ENCODE measurements at places on chromosomes 1 and 21.

GRCh38 chr1:92030656-92031107, 897 bp downstream of the EPHX4 start:
- H3K4me3 ChIP-seq, result peak overlapping the region; percentile 49
- peak; percentile 76 for DNase-seq
- H3K27ac ChIP-seq, result peak overlapping the region; percentile 71
- peaks cover 21% of the 10 kb centered on the region for H3K4me1 ChIP-seq
- no peaks in the 10 kb centered on the region for H3K27me3 ChIP-seq

DNA sequence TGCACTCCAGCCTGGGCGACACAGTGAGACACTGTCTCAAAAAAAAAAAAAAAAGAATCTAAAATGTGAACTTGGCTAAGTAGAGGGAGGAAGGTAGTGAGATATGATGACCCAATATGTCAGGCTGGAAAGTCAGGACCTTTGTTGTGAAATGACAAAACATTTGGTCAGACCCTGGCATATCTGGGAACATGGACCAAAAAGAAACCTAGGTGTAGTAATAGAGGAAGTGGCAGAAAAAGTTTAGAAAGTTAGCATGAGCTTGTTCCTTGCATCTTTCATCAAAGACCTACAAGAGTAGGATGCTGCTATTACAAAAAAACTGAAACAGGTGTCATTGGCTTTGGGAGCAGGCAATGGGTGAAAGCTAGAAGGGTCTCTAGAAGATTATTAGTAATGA, 7.3 kb upstream of the S100A3 start:
- no peak for DNase-seq
- peaks cover 6% of the 10 kb centered on the region for H3K4me1 ChIP-seq
- no peak overlapping the region for H3K4me3 ChIP-seq
- no peaks in the 10 kb centered on the region for H3K27me3 ChIP-seq

DNA sequence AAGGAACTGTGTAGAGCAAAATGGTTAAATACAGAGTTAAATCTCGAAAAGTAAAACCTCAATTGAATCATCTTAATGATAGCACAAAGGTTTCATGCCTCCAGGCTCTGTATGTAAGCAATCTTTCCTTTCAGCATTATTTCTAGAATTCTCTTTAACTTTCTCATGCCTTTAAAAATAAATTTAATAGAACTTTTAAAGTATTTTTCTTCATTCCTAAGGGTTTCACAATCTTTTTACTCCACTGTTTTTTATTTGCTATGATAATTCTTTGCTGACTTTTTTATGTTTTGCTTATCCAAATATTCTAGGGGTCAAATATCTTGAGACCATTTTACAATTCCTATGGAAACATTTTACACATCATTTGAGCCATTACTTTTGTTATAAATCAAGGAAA, 288.0 kb downstream of the BACH1 start:
- no peak for DNase-seq
- no peak overlapping the region for H3K27ac ChIP-seq
- H3K27me3 ChIP-seq, result no peaks in the 10 kb centered on the region
- H3K36me3 ChIP-seq, result no peaks in the 10 kb centered on the region
- peaks cover 3% of the 10 kb centered on the region for H3K4me1 ChIP-seq

DNA sequence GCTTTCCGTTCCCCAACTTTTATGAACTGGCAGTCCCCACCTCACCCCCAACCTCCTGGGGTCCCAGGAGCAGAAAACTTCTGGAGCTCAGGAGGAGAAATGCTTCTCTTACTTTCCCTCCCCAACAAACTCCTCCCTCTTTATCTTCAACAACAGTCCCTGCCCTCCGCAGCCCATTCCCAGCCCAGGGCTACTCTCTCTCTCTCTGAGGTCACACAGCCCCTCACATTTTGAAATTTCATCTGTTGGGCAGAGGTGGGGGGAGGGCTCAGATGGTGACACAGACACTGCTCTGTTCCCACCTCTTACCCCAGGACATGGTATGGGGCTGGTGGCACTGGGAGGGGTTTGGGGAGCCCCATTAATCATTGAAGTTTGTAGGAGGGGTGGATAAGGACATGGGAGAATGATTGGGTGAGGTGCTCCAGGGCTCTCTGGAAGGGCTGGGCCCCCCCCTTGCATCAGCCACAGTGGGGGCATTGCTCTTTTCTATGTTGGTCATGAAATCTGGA, 6.0 kb downstream of the PIK3CD start:
- H3K4me1 ChIP-seq, result no peaks in the 10 kb centered on the region
- no peak overlapping the region for H3K4me3 ChIP-seq
- no peaks in the 10 kb centered on the region for H3K36me3 ChIP-seq
- no peak for DNase-seq

DNA sequence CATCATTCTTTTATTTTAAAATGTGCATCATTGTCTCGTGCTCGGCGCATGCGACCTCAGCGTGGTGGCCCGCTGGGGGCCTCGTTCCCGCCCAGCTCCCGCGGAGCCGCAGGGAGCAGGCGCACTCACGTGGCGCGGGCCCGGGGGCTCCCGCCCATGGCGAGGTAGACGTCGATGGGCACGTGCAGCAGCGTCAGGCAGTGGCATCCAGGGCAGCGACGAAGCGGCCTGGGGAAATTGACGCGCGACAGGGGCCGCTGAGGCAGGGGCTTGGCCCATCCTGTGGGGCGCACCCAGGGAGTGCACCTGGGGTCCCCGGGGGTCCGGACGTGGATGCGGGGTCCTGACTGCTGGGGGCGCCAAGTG, 994 bp downstream of the FAM229A start:
- H3K4me3 ChIP-seq, result no peak overlapping the region
- peaks cover 7% of the 10 kb centered on the region for H3K4me1 ChIP-seq
- no peaks in the 10 kb centered on the region for H3K27me3 ChIP-seq
- no peak for DNase-seq
- H3K27ac ChIP-seq, result no peak overlapping the region

- H3K27me3 ChIP-seq, result no peaks in the 10 kb centered on the region
- H3K4me1 ChIP-seq, result peaks cover 38% of the 10 kb centered on the region
- H3K4me3 ChIP-seq, result no peak overlapping the region
- no peak for DNase-seq
Measured at GRCh38 chr21:45293726-45294401, 6.2 kb upstream of the POFUT2 start.

DNA sequence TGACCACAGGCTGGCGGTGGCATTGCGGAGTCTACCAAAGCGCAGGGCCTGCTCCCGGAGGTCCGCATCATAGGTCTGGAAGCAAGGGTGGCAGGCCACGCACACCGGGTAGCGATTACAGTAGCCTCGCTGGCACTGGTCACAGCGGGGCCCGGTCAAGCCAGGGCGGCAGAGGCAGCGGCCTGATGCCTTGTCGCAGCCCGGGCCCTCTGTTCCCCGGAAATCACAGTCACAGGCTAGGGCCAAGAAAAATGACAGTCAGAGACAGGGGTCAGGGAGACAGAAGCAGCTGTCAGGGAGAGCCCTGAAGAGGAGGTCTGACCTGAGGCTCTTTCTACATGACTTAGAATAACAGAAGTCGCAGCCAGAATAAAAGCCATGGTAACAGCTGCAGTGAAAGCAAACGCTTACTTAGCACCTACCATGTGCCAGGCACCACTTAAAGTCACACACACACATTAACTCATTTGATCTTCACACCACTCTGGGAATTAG, 26.4 kb downstream of the LAMB3 start:
- DNase-seq, result no peak
- no peak overlapping the region for H3K27ac ChIP-seq
- H3K27me3 ChIP-seq, result no peaks in the 10 kb centered on the region
- H3K4me3 ChIP-seq, result no peak overlapping the region

DNA sequence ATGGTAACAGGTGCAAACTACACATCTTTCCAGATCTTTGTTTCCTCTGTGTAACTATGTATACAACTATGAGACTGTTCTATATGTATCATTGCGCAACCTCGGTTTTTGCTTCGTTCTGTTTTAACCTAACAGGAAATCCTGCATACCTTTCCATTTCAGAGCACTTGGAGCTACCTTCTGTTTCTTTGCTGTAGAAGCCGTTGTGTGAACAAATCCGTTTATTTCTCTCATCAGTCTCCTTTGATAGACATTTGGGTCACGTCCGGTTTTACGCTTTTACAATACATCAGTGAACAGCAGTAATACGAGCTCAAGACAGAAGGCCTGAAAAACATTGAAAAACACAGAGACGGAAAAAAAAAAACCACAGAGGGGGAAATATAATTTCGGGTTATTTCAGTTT, 10.5 kb downstream of the ATP5IF1 start:
- H3K27ac ChIP-seq, result peak overlapping the region; percentile 56
- H3K27me3 ChIP-seq, result no peaks in the 10 kb centered on the region
- H3K36me3 ChIP-seq, result no peaks in the 10 kb centered on the region

DNA sequence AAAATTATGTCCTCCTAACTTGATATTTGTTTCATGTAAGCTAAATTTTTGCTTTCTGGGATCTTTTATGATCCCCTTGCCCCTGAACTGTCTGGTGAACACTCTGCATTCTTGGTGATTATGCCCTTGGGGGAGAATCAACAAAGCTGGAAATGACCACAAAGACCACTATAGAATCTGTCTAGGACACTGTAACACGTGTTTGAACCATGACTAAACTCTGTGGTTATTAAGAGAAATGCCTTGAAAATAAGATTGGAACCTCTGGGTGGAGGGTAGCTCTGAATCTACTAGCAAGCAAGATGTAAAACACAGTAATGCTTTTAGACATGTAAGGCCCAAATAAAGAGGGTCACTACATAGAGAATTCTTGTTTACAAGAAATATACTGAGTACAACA, 237.5 kb downstream of the HMCN1 start:
- no peaks in the 10 kb centered on the region for H3K27me3 ChIP-seq
- no peak overlapping the region for H3K27ac ChIP-seq
- H3K4me3 ChIP-seq, result no peak overlapping the region
- no peak for DNase-seq

GRCh38 chr1:109263597-109264378, 14.4 kb downstream of the CELSR2 start:
- H3K27ac ChIP-seq, result no peak overlapping the region
- H3K4me1 ChIP-seq, result no peaks in the 10 kb centered on the region
- no peaks in the 10 kb centered on the region for H3K27me3 ChIP-seq
- H3K4me3 ChIP-seq, result no peak overlapping the region
- no peaks in the 10 kb centered on the region for H3K36me3 ChIP-seq

GRCh38 chr1:56409112-56409691, 170.2 kb downstream of the PLPP3 start:
- no peak overlapping the region for H3K4me3 ChIP-seq
- peaks cover 19% of the 10 kb centered on the region for H3K4me1 ChIP-seq
- no peaks in the 10 kb centered on the region for H3K36me3 ChIP-seq
- H3K27me3 ChIP-seq, result no peaks in the 10 kb centered on the region
- H3K27ac ChIP-seq, result no peak overlapping the region

- H3K27ac ChIP-seq, result no peak overlapping the region
- H3K36me3 ChIP-seq, result no peaks in the 10 kb centered on the region
- H3K4me3 ChIP-seq, result no peak overlapping the region
- DNase-seq, result no peak
- peaks cover 28% of the 10 kb centered on the region for H3K4me1 ChIP-seq
Measured at GRCh38 chr1:205262731-205263171, 35.0 kb downstream of the TMCC2 start.

All from endothelial cell of umbilical vein (primary cell).